ENCODE measurements at places on chromosomes 4 and X.

GRCh38 chr4:21139327-21139726 is 439.1 kb downstream of the PACRGL start:
- no peak for DNase-seq

DNA sequence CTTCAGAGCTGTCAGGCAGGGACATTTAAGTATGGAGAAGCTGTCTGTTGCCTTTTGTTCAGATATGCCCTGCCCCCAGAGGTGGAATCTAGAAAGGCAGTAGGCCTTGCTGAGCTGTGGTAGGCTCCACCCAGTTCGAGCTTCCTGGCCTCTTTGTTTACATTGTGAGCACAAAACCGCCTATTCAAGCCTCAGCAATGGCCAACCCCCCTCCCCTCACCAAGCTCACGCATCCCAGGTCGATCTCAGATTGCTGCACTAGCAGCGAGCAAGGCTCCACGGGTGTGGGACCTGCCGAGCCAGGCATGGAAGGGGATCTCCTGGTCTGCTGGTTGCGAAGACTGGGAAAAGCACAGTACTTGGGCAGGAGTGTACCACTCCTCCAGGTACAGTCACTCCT is 59.3 kb downstream of the ZNF674 start:
- no peak for DNase-seq

DNA sequence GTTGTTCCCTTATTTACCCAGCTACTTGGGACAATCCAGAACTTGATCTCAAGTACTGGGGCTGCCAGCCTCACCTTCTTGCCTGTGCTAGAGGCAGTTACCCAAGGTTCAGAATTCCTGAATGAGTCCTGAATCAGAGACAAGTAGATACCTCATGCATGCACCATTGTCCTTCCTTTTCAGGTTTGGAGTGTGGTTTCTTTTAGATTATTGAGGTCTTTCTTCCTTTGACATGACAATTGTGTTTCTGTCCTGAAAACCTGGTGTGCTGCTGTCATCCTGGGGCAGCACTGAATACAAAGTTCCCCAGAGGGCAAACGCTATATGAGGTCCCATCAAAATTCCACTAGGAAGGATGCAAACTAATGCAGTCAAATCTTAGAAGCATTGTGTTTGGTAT is 3.5 kb downstream of the CXCL2 start:
- DNase-seq: no peak

DNA sequence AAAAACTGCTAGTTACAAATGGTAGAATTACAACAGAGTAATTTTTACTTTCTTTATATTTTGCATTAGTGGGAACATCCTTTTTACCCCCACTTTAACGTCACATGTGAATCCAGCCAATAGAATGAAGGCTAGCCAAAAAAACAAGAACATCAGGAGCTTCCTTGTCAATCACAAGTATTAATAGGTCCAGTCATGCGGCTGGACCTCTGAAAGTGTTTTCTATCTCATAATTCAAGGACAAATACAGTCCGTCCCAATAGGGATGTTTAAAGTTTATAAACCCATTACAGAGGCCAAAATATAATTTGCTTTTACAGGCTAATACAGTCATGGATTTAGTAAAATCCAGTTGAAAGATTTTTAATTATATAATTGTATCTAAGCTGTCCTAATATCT is 110.7 kb downstream of the APBB2 start:
- no peak for DNase-seq

DNA sequence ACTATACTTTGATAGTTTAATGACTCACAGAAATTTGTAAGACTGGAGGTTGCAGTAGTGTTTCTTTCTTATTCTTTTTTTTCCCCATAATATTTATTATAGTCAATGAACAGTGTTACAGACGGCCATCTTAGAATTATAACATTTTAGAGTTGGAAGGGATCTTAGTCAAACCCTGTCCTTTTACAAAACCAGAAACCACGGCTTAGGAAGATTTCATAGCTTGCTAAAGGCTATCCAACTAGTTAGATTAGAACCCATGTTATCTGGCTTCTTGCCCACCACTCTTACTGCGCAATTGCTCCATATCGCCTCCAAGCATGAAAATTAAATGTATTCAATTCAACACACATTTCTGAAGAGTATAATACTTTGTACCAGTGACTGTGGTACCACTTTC is 1.1 kb downstream of the XIAP start:
- no peak for DNase-seq

DNA sequence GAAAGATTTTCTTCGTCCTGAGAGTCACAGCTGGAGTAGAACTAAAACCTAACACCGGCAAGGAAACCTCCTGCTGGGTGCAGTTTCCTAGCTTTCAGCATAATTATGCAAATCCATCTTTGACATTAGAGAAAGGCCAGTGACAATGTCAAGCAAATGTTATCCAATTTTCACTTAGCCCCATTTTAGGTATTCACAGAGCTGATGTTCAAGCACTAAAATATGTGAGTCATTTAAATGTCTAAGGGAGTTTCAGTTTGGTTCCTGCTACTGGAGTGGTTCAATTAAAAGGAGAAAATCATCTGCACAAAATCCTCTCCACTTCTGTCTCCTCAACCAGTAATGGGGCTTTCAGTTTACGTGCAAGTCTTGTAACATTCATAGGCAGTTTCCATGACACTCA is 37.1 kb upstream of the AMOT start:
- no peak for DNase-seq

DNA sequence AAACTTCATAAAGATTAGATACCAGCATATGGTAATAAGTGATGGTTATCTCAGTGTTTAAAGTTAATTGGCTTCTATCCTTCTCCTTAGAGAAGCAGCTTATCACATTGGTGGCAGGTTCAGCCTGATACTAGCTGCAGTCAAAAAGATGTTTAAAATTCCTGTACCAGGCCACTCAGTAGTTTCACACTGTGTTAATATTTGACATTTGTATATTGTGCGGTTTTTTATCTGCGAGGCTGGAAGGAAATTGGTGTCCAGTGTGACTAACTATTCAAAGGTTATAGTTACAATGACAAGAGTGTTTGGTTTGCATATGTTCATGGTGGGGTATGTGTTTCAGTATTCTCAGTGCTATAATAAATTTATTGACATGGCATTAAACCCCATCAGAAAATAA is 27.5 kb upstream of the TBC1D8B start:
- no peak for DNase-seq

DNA sequence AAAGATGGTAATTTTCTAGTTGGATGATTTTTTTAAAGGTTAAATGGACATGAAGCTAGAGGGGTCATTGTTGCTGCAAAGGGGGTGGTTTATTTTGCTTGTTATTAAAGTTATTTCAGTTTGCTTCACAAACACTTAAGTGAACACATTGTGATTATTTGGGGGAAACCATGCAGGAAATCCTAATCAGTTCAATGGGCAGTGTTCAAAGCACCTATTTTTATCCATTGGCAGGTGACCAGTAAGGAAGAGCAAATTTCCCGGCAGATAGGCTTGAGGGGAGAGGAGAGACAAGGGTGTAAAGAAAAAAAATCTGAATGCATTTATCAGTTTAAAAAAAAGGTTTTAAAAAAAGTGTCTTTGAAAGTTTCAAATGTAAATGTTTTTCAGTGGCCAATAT is 17.6 kb downstream of the GPR174 start:
- DNase-seq: no peak

DNA sequence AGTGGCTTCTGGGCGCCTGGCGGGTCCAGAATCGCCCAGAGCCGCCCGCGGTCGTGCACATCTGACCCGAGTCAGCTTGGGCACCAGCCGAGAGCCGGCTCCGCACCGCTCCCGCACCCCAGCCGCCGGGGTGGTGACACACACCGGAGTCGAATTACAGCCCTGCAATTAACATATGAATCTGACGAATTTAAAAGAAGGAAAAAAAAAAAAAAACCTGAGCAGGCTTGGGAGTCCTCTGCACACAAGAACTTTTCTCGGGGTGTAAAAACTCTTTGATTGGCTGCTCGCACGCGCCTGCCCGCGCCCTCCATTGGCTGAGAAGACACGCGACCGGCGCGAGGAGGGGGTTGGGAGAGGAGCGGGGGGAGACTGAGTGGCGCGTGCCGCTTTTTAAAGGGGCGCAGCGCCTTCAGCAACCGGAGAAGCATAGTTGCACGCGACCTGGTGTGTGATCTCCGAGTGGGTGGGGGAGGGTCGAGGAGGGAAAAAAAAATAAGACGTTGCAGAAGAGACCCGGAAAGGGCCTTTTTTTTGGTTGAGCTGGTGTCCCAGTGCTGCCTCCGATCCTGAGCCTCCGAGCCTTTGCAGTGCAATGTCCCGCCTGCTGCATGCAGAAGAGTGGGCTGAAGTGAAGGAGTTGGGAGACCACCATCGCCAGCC is at the start of gene ATOH1:
TSS of gene ATOH1 (plus strand) at position 422 of the 663 bp plus-strand sequence. CDS start at position 596, 174 bp downstream.
- no peak for DNase-seq

DNA sequence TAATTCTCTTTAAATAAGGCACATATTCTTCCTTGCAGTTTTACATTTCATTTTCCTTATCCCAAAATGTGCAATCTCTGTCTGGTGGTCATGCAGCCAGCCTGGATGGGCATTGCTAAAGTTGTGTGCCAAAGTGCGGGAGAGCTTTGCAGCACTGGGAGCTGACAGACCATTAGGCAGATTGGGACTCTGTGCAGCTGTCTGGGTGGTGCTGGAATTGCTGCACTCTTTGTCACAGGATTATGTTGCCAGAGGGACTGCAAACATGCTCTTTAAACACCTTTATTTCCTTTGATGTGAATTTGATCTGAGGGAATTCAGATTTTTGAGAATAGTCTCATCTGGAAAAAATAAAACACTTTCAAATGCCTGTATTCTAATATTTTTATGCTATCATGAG is 956.2 kb upstream of the DIAPH2 start:
- DNase-seq: no peak

DNA sequence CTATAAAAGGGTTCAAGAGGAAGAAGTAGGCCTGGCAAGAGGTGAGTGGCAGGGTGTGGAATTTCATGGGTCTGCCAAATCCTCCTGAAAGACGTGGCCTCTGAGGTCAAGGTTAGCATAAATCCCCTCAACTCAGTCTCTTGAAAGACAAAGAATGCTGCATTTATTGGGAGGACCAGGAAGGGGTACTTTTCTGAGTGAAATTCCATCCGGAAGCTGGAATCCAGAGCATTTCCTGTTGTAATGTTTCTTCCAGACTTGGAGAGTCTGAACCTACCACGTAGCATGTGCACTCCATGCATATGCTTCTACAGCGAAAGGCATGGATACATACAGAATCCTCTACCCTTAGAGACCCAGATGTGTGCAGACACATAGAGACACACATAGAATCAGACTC is 13.4 kb upstream of the FGD1 start:
- no peak for DNase-seq

- no peak for DNase-seq
Measured at GRCh38 chrX:153366878-153367538, 33.1 kb downstream of the ZNF275 start.

DNA sequence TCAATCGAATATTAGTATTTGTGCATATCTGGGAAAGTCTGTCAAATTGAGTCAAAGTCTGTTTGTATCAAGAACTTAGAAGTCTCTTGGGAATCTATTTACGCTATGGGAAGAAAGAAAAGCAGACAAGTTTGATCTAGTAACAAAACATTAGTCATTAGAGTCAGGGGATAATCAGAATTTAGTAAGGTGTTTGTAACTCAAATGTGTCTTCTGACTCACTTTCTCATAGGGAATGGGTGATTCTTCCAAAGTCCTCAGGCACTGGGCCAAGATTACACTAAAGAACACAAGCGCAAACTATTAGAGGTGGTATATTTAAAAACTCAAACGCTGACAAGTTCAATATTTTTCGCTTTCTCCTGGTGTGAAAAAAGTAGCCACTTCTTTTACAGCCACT is 926.5 kb downstream of the PDHA2 start:
- no peak for DNase-seq
